Cerebellar nuclear complex (tissue), 1 donor: ENCODE measurements at places on chromosomes 1 and 21.
A peak's percentile ranks its signal among the peaks of the same experiment; 100 is the strongest.

DNA sequence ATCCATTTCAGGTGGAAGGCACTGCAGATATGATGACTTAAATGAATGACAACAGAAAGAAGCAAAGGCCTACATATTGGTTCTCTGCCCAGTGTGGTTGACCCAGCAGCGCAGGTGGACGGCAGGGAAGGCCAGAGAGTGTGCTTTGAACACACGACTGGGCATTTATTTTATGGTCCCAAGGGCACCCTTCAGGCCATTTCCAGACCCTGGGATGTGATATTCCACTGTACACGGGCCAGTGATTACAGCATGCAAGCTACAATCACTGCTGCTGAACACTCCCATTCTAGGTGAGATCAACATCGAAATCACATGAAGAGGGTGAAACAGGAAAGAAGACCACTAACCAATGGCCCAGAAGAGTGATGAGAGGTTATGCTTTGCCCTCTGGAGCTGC lies 33.8 kb downstream of the PCNX2 start:
- no peak for DNase-seq

GRCh38 chr1:159869173-159869572 lies 6.7 kb upstream of the VSIG8 start:
- no peak for DNase-seq

DNA sequence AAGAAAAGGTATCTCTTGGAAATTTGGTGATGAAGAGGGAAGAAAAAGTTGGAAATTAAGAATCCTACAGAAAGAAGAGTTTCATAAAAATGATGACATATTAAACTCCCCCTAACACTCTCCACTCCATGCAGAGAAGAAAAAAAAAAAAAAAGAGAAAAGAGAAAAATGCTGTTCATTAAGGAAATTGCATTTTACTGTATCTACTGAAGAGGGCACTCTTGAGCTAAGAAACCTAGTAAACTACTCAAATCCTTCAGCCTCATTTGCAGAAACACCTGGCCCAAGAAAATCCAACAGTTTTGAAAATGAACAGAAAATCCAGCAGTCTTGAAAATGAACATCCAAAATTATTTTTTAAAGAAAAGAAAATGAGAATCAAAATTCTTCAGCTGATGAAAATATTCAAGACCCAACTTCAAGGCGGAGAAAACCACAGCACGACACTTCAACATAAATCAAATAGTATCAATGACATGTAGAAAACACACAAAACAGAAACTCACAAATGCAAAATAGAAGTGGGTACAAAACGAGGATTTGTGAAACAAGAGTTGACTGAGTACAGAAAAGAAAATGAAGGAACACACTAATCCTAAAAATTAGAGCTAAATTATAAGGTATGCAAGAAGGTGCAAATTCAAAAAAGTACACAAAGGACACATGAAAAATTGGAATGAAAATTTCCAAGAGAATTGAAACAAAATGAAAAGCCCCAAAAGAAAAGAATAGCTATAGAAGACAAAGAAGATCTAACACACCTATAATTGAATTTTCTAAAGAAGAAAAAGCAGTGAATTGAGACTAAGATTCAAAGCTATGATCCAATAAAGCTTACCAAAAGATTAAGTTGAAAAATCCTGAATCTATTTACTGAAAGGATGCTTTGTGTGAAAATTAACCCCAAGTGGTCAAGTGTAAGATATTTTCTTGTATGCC lies 73.2 kb upstream of the DNAJC6 start:
- DNase-seq = peak; percentile 37

DNA sequence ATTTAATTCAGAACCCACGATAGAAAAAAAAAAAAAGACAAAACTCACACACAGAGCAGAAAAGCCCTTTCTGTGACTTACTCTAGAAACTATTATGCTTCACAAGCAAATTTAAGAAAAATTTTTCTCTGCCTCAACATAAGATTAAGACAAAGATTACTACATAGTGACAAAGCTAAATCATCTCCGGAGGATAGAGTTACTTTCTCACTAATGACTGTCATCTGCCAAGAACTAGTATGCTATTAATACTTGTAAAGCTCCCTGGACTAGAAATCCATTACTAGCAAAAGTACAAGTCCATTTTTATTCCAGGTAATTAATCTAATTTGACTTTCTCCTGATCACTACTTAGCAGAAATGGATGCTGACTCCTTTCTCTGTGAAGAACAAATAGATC lies 25.9 kb downstream of the GREM2 start:
- no peak for DNase-seq

DNA sequence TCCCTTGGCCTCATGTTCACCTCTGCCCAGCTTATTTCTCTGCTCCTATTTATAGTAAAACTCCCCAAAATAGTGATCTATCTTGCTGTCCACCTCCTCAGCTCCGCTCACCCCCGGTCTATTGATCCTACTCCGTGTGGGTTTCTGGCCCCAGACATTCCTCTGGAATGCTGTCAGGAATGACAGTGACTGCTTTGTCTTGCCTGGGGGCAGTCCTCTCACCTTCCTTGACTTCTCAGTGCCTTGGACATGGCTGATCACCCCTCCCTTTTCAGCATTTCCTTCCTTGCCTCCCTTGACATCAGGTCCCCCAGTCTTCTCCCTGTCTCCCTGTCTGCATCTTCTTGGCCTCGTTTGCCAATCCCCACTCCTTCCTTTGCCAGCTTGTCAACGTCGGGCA lies 108.1 kb upstream of the BACE2 start:
- no peak for DNase-seq

GRCh38 chr21:28333578-28334075 lies 659.0 kb downstream of the LTN1 start:
- no peak for DNase-seq

- DNase-seq = no peak
Observed at GRCh38 chr1:185860311-185860710, 126.1 kb downstream of the HMCN1 start.

DNA sequence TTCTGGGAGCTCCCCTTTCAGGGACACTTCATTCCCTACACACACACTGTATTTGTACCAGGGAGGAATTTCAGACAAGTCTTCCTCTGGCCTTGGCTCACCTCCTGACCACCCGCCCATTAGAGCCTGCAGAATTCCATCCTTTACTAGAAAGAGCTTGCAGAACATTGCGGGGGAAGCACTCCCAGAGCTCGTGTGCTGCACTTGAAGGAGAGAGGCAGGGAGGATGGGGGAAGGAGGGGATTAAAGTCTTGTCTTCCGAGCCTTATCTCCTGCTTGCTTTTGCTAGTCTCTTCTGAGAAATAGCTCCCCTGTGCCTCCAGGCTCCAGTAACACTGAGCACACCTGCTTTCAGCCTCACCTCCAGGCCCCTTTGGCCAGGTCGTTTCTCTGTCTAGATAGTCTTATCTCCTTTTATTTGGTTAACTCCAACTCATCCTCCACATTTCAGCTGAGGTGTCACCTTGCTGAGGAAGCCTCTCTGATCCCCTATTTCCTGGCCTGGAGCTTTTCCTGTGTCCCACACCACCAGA lies 62.0 kb downstream of the PCNX2 start:
- no peak for DNase-seq

DNA sequence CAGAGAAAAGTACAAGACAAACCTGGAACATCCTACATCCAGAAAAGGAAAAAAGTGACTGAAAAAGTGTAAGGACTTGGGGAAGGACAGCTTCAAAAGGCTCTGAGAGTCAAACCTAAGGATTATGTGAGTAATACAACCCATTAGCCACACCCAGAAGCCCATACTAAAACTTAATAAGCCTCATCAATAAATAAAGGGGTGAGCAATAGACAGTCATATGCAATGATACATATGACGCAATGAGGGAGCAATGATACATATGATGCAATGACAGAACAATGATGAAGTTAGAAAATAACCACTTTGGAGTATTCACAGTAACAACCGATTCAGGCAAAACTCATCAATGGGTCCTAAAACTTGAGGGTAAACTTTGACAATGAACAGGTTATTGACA lies 50.1 kb downstream of the BRWD1 start:
- no peak for DNase-seq

DNA sequence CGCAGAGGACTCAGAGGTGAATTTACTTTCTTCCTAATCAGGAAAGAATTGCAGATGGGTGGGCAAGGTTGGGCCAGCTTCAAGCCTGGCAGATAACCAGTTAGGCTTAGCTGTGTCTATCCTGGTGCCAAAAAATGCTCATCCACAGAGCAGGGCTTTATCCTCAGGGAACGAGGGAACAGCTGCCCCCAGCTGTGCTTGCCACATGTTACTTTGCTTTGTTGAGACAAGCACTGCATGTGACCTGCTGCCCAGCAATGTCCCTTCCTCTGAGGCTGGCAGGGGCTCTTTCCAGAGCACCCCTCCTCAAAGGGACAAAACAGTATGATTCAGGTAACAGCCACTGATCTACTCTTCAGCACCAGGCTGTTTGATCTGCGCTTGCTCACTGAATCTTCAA lies 505.1 kb upstream of the USP24 start:
- DNase-seq = no peak

GRCh38 chr1:236142253-236143103 lies at the start of gene GPR137B:
TSS of gene GPR137B (plus strand) at chr1:236142539. CDS start at chr1:236142623, 84 bp downstream.
- DNase-seq = no peak

DNA sequence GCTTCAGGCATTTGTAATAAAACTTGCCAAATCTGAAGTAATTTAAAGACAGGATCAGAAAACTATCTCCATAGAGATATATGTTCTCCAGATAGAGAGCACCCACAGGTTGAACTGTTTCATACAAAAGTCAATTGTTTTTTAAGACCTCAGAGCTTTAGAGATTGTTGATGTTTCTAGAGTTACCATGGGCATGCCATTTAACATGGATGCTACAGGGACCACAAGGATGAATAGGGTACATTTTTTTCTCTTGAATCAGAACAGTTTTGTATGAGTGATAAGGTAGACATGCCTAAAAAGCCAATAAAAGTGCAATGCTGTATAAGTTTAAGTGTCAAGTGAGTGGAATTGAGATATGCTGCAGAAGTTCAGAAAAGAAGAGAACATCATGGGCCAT lies 511.0 kb upstream of the CAMK1G start:
- DNase-seq = no peak

- DNase-seq = no peak
Observed at GRCh38 chr1:50968821-50969610, 1.0 kb upstream of the CDKN2C start.

- DNase-seq = no peak
Observed at GRCh38 chr1:11307852-11308251, 34.9 kb downstream of the UBIAD1 start.

DNA sequence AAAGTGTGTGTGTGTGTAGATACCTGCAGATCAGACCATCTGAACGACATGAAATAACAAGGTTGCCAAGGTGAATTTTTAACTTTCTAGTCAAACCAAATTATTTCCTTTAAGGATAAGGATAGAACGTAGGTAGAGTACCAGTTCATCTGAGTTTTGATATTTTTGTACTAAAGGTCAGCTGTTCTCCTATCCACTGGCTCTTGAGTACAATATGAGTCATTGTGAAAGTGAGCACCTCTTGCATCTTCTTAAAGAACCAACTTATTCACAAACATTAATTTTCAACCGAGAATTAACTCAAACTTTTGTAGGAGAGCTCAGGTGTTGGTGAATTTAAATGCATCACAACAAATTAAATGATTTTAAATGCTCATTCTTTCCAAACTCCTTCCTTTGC lies 71.5 kb downstream of the IFI44 start:
- no peak for DNase-seq

DNA sequence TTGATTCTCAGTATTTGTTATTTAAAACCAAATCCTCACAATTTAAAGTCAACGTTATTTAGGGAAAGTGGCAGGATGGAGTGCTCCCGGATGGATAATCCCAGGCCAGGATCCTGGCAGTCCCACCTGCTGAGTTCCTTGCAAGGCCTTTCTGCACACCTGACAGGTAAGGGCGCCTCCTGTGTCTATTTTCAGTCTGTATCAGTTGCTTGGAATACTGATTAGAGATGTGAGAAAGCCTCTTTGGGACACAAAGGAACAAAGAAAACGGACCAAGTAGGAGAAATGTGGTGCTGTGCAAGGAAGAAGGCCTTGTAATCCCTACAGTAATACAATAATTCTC lies 12.2 kb downstream of the STYXL2 start:
- DNase-seq = no peak

- no peak for DNase-seq
Observed at GRCh38 chr1:107594536-107594935, 370.4 kb downstream of the VAV3 start.

GRCh38 chr1:43427524-43427923 lies 26.2 kb downstream of the HYI start:
- DNase-seq = no peak

DNA sequence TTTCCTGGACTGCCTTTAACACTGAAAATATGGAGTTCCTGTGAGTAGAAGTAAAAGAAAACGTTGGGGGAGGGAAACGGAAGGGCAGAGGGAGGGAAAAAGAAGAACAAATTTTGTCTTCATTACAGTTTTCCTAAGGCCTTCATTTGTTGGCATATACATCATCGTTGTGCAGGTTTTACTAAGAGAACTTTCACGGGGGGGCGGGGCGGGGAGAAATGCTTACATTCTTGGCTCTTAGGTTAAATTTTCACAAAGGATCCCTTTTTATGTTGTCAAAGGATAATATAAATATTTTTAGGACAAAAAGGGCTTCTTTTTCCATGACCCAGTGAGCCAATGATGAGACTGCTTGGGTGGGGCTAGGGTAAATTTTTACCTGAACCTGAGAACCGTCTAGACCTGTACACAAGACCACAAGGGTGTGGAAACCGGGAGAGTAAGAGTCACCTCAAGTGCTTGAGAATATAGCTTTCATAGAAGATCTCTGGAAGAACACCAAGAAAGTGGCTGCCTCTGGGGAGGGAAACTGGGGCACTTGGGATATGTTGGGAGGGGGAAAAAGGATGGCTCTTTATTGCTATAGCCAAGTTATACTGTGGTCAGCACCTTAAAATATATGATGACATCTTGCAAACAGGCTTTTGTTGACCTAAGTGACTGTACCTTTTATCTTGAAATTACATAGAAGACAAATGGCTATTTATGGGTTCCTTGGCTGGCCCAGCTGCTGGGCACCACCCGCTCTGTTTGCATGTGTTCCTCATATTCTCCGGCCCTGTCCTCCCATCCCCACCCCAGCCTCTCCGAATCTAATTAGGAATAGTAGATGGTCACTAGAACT lies 2.0 kb upstream of the UTP25 start:
- no peak for DNase-seq

- DNase-seq = no peak
Observed at GRCh38 chr1:218348628-218349071, 3.5 kb downstream of the TGFB2 start.

- DNase-seq = no peak
Observed at GRCh38 chr1:180170546-180171151, 16.0 kb downstream of the QSOX1 start.

DNA sequence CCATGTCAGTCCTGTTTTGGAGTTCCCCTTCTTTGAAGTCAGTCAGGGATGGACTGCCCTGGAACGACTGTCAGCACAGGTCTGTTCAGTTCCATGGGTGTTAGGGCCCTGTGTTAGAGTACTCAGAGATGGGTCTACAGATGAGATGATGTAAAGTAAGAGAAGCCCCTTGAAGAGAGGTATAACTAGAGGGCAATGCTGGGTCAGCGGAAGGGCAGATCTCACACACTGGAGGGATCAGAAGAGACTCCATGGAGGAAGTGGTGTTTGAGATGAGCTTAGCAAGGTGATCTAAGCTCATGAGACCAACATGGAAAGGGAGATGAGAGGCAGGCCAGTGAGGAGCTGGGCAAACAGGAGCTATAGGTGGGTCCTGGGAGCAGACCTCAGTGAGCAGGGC lies 7.6 kb downstream of the PPFIA4 start:
- no peak for DNase-seq

- DNase-seq = no peak
Observed at GRCh38 chr21:15472108-15473040, 257.4 kb upstream of the USP25 start.

GRCh38 chr1:156129687-156130577 lies 15.4 kb downstream of the LMNA start:
- no peak for DNase-seq
